ENCODE measurements at places on chromosomes 3 and 15.

GRCh38 chr3:73188707-73189106 lies 127.2 kb downstream of the EBLN2 start:
- DNase-seq, result no peak

- DNase-seq, result no peak
Measured at GRCh38 chr3:125684199-125684598, 88.9 kb upstream of the OSBPL11 start.

GRCh38 chr15:33099213-33099612 lies 95.3 kb downstream of the FMN1 start:
- no peak for DNase-seq

DNA sequence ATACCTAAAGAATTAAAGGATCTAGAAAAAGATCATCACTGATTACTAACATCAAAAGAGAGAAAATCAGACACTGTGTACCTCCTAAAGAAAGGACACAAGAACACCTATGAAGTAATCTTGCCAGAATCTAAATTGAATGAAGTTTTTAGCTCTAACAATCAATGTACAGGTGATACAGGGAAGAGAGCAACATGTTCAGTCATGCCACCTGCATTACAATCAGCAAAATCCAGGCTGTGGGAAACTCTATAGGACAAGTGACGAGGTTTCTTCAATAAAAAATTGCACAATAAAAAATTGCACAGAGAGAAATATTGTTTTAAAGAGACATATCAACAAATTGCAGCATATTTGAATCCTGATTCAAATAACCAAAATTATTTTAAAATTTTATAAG lies 93.3 kb downstream of the SEMA5B start:
- no peak for DNase-seq

DNA sequence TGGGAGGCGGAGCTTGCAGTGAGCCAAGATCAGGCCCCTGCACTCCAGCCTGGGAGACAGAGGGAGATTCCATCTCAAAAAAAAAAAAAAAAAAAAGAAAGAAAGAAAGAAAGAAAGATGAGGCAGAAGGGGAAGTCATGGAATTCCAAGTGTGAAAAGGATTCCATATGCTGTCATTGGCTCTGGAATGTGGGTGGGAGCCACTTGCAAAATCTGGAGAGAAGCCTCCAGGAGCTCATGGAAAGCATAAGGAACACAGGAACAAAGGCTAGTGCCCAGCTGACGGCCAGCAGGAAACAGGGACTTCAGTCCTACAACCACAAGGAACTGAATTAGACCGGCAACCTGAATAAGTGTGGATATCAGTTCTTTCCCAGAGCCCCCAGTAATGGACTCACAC lies 12.5 kb upstream of the TRAK1 start:
- no peak for DNase-seq

DNA sequence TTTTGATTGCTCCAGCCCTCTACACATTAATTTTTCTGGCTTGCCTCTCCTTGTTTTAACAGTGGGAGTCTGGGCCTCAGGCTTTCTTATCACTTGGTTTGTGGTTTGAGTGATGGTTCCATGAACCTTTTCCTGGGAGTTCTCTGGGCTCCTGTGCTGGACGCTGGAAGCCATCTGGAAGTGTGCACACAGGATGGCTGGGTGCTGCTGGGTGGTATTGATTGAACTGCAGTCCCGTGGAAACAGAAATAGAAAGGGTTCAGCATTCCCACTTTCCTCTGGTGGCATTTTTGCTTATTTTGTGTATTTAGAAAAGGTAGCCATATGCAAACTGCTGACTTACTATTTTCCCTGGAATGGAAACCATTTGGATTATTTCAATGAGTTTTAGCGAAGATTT lies 25.6 kb downstream of the MITF start:
- no peak for DNase-seq

GRCh38 chr3:5314897-5315296 lies 127.4 kb downstream of the EDEM1 start:
- no peak for DNase-seq

DNA sequence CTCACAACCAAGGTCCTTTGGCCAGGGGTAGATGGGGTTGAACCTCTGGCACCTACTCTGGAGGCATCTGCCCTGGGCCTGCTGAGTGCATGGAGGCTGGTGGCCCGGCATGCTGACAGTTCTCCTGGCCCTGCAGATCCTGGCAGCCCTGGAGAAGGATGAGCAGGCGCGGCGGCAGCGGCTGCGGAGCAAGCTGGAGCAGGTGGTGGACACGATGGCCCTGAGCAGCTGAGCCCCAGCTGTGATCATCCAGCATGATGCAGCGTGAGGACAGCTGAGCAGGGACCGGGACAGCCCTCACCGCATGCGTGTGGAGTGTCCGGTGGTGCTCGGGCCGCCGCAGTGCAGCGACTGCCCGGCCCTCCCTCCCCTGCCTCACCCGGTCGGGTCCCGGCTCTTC lies 50.9 kb downstream of the PLXNA1 start:
- DNase-seq, result no peak

GRCh38 chr3:189794518-189794917 lies 163.3 kb downstream of the TP63 start:
- no peak for DNase-seq

DNA sequence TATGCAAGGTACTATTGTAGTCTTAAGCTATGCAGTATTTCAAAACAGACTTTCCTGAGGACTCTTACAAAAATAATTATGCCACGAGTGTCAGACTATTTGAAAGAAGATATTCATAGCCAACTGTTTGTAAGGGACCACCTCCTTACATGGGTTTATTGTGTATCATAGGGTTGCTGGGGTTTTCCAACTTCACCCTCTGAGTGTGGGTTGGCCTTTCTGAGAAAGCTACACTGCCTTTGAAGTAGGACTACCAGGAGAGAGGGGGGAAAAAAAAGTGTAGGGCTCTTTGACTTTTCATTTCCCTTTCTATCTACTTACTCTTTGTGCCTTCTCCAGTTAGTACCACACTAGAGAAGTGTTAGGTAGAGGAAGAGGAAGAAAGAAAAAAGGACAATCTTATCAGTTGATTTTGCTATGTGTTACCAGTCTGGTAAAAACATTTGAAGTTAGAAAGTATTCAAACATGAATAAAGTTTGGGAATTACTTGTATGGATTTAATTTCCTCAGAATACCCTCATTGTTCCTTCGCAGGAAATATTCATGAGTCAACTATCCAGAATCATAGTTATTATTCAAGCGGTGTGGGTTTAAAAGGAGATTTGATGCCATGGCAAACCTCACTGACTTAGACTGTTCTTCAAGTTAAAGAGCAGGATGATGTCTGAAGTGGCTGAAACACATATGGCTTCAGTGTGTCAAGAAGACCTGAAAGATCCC lies 329.3 kb upstream of the THBS1 start:
- DNase-seq, result no peak

- no peak for DNase-seq
Measured at GRCh38 chr3:13358643-13359042, 61.5 kb downstream of the NUP210 start.

DNA sequence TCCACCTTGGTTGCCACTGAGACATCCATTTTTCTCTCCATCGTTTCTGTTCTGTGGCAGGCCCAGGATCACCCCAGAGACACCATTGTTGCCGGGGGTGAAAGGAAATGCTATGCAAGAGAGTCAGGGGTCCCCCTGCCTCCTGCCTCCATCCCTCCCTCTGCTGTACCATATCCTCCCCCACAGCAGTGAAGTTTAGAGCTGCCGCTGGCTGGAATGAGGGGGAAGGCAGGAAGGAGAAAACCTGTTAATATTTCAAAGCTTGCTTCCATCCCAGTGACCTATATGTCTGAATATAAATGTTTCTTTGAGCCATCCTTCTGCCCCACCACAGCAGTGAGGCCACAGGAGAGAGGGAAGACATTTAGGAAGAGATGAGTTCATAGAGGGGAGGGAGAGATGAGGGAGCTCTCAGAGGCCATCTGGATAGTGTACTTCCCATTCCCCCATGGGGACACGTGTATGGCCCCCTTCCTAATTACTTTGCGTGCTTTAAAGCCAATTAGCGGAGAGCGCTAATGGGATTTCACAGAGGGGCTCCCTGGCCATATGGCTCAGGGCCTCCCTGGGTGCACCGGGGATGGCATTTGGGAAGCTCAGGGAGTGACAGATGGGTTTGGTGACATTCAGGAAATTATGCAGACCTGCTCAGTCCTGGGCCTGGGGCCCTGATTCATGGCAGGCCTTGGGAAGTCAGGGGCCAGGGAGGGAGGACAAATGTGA lies 40.4 kb upstream of the CHRNB4 start:
- no peak for DNase-seq

DNA sequence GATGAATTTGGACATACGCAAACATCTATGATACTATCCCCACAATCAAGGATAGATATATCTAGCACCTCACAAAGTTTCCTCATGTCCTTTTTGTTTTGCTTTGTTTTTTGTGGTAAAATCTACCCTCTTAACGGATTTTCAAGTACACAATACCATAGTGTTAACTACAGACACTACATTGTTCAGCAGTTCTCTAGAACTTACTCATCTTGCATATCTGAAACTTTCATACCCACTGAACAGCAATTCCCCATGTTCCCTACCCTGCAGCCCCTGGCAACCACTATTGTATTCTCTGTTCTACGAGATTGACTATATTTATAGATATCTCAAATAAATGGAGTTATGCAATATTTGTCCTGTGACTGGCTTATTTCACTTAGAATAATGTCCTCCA lies 58.1 kb upstream of the TJP1 start:
- DNase-seq, result no peak

- DNase-seq, result no peak
Measured at GRCh38 chr15:23482764-23483489, 35.9 kb upstream of the GOLGA6L2 start.

- DNase-seq, result no peak
Measured at GRCh38 chr3:13525827-13526625, 22.9 kb upstream of the FBLN2 start.

DNA sequence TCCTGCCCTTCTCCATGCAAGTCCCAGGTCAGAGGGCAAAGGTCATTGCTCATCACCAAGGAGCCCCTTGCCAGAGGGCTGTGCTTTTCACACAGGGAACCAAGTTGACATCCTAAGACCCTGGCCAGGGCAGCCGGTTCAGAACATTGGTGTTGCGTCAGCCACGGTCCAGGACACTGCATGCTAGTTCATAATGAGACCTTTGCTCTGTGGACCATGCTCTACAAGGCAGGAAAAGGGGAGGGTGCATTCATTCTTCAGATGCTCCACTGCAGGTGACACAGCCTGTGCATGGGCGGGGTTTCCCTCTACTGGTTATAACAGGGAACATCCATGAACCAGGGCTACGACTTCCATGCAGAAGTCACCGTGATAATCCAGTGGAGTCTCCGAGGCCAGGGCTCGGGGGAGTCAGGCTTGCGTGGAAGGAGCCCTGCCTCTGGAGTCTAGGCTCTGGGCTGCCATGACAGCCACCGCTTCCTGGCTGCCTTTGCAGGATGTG lies 81.6 kb downstream of the OCA2 start:
- DNase-seq, result no peak

GRCh38 chr15:100997442-100997841 lies 78.3 kb downstream of the LRRK1 start:
- no peak for DNase-seq

GRCh38 chr3:13081603-13082360 lies 8.6 kb upstream of the IQSEC1 start:
- DNase-seq, result no peak

DNA sequence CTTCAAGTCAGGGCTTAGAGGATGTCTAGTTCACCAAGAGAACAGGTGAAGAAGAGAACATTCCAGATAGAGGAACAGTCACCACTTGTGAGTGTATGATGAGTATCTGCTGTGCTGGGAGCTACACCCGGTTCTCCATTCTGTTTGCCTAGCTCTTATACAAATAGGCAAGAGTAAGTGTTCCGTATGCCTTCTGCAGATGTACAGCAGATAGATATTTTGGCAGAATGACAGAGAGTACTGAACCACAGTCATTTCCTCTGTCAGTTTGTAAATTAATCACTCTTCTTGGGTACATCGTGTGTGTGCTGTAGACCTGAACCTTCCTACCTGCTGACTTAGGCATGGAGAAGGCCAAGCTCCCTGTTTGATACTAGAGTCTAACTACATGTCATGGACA lies 108.3 kb upstream of the CTDSPL start:
- no peak for DNase-seq

GRCh38 chr15:86080302-86080701 lies 631 bp downstream of the AGBL1 start:
- no peak for DNase-seq

- DNase-seq, result no peak
Measured at GRCh38 chr15:35771746-35772442, 225.9 kb upstream of the DPH6 start.

GRCh38 chr3:150653110-150653561 lies 50.0 kb downstream of the SELENOT start:
- no peak for DNase-seq

GRCh38 chr3:141410846-141411245 lies 42.5 kb downstream of the ZBTB38 start:
- no peak for DNase-seq

GRCh38 chr3:123159926-123160635 lies 41.7 kb upstream of the SEC22A start:
- no peak for DNase-seq

GRCh38 chr3:13851091-13851849 lies 28.6 kb downstream of the WNT7A start:
- no peak for DNase-seq

- DNase-seq, result no peak
Measured at GRCh38 chr3:11248596-11248995, 23.6 kb upstream of the ATG7 start.

DNA sequence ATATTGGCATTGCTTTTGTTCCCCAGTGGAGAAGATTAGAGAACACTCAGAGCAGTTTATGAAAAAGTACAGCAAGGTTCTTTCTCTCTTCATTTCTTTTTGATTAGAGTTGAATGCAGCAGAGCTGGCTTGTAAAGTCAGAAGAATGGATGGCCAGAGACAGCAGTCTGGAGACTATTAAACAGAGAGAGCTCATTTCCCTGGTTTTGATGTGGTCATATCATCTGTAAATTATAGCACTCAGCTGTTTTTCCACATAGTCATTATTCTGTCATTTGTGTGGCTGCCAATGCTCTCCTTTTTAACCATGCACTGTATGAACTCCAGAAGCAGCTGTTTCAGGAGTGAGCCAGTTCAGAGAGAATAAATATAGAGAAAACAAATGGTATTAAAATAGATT lies 177.4 kb upstream of the CRBN start:
- no peak for DNase-seq

DNA sequence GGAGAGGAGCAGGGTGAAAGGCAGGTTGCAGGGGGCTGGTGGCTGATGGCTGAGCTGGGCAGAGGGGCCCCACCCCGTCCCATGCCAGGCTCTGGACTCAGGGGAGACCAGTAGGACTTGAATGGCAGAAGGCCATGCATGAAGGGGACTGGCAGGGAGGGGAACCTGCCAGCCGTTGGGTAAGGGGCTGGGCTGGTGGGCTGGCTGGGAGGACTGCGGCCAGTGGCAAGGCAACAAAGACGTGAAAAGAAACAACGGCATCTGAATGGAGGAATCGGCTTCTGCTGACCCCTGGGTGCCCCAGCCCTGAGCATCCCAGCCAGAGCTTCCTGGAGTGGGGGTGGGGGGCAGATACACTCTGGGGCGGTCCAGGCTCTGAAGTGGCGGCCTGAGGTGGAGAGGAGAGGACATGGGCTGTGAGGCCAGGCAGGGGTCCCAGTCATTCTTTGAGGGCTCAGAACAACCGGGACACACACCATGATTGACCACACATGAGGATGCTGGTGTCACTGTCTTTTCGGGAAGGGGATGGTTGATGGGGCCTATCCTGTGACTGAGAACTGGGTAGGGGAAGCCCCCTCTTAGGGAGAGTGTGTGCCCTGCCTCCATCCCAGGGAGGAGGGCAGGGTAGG lies 11.7 kb downstream of the GLYCTK start:
- no peak for DNase-seq

- DNase-seq, result no peak
Measured at GRCh38 chr3:39531066-39531465, 63.6 kb downstream of the MOBP start.

GRCh38 chr15:63157891-63158431 lies 684 bp upstream of the RPS27L start:
- peak; percentile 3 for DNase-seq
